MM.1S (cell line): ENCODE measurements at places on chromosomes 12 and 14.

DNA sequence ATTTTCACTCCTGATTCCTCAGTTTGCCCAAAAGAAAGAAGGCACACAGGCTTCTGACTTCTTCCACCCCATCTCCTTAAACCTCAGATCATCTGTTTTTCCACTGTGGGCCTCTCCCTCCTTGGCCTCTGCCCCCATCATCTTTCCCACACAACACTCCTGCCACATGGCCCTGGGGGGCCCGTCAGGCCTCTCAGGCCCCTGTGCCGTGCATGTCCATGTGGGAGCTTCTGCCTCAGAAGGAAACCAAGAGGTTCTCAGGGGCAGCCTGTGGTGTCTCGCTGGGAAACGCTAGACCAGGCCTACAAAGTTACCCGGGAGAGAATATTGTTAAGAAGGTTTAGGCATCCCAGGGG is 8.0 kb downstream of the KLHL33 start:
- no peak for DNase-seq

- DNase-seq, result no peak
Measured at GRCh38 chr12:79561401-79562132, 129.2 kb downstream of the PAWR start.

- DNase-seq, result no peak
Measured at GRCh38 chr14:95150910-95151309, 6.4 kb downstream of the DICER1 start.

- DNase-seq, result no peak
Measured at GRCh38 chr12:104877103-104877705, 80.9 kb downstream of the SLC41A2 start.

DNA sequence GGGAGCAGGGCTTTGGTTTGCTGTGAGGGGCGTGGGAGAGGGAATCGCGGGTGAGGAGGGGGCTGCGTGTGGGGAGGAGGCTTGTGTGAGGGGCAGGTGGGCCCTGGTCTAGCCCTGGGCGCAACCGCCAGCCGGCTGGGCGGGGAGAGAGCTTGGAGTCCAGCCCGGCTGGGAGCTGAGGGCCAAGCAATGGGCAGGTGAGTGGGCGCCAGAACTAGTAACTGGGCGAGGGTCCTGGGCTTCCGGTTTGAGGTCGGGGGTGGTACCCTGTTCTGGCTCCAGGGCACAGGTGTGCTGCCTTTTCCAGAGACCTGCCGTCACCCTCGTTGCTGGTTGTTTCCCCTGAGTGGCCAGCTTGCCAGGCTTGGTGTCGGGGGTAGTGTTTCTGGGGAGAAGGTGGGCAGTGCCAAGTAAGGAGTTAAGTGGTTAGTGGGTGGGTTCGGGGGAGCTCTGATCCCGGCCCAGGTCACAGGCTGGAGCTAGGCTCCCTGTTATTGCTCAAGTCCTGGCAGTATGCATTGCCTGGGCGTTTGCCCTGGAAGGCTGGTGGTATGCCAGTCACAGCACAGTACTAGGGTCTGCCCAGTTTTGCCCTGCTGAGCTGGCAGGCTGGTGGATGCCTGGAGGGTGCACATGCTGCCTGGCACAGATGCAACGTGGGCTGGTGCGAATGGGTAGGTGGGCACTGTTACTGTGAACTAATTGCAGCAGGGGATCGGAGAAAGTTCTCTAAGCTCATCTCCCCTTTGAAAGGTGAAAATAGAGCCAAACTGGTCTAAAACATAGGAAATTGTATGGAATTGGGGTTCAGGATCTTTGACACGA is 683 bp downstream of the CIPC start:
- no peak for DNase-seq

- peak; percentile 74 for DNase-seq
Measured at GRCh38 chr12:32902287-32902997, 5.9 kb upstream of the PKP2 start.

GRCh38 chr12:98224584-98225221 is 290.7 kb upstream of the TMPO start:
- DNase-seq, result peak; percentile 84

GRCh38 chr12:68915055-68915454 is 17.9 kb downstream of the CPM start:
- no peak for DNase-seq

GRCh38 chr12:29672580-29672979 is 111.2 kb downstream of the TMTC1 start:
- no peak for DNase-seq

DNA sequence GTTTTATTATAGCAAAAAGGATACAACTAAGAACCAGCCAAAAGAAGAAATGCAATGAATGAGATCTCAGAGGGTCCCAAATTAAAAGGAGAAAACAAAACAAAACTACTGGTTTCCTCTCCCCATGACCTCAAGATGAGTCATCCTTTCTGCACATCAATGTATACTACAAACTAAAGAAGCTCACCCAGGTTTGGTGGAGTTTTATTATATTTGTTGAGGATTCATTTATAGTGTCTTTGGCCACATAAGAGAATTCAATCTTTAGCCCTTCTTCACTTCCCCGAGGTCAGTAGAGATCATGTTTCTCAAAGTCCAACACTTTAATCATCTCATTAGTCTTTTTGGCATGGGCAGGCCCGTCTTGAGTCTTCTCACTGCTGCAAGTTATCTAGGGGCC is 210.6 kb downstream of the SLC6A15 start:
- no peak for DNase-seq

DNA sequence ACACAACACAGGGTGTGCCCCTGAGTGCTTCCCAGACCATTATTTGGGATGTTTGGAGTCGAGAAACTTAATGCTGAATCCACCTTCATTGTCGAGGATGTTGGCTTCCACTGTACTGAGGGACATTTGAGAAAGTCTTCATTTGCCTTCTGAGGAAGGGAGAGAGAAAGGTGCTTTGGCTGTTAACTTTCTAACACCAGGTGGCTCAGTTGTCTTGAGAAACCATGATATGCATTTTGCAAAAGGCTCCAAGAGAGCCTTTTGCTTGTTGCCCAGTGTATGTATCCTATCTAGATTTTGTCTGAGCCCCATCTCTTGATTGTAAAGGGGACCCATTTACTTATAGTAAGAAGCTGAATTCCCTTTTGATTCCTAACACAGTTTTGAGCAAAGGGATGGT is 28.6 kb upstream of the NRXN3 start:
- DNase-seq, result no peak

DNA sequence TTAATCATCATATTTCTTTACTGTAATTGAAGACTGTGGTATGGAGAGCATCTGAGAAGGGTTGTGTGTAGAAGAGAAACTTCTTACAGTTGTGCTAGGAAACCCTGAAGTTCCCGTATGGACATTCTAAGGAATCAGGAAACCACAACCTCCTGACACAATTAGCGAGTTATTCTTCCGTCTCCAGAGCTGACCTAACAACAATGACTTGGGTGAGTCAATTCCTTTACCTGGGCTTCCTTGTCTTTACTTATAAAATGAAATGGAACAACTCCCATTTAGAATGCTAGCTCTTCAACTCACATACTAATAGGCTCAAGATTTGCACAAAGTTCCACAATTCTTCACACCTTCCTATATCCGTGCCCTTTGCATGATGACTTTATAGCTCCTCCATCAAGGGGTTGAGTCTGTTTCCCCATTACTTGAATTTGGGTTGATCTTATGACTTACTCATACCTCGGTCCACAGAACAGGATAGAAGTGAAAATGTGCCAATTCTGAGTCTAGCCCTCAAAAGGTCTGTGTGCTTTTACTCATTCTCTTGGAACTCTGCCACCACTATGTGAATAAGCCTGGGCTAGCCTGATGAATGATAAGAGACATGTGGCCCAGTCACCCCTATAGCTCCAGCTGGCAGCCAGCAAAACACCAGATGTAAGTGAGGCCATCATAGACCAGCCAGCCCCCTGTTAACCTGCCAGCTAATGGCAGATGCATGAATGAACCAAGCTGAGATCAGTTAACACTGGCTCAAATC is 459.4 kb downstream of the ETNK1 start:
- no peak for DNase-seq

- DNase-seq, result no peak
Measured at GRCh38 chr12:7907009-7907408, 29.0 kb downstream of the SLC2A3 start.

DNA sequence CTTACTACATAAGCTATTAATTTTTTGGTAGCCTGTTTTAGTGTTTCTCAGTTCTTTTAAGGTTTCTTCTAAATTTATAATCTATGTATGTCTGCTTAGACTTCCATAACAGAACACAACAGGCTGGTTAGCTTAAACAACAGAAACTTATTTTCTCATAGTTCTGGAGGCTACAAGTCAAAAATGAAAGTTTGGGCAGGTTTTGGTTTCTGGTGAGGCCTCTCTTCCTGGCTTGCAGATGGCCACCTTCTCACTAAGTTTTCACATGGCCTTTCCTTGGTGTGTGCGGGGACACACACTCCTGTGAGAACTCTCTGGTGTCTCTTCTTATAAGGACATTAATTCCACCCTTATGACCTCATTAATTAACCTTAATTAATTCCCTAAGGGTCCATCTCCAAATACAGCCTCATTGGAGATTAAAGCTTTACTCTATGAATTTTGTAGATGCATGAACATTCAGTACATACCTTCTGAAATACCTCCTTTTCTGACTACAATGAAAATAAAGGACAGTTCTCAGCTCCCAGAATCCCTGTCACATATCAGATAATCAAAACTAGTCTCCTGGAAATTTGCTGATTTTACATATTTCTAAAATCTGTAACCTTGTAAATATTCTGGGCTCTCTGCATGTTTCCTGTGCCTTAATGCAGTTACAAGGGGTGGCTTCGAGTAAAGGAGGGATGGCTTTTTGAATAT is 23.2 kb upstream of the BMAL2 start:
- peak; percentile 85 for DNase-seq

GRCh38 chr12:109302358-109302757 is 6.7 kb downstream of the FOXN4 start:
- peak; percentile 36 for DNase-seq

DNA sequence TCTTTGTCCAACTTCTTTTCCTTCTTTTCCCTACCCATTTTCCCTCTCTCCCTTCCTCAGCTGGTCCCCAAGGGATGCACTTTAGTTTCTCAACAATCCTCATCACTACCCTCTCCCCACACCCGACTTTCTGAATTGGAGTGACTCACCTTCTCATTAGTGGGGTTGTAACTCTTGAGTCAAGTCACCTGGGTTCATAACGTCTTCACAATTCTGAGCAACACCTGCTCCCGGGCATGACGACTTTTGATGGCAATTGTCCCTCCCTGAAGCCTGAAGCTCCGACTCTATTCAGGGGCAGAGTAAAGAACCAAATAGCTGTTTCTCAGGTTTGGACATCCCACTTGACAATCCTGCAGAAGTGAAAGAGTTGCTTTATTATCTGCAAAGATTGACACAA is 82.7 kb upstream of the OTX2 start:
- DNase-seq, result peak; percentile 51

- DNase-seq, result no peak
Measured at GRCh38 chr14:104442107-104442551, 137.4 kb upstream of the C14orf180 start.

DNA sequence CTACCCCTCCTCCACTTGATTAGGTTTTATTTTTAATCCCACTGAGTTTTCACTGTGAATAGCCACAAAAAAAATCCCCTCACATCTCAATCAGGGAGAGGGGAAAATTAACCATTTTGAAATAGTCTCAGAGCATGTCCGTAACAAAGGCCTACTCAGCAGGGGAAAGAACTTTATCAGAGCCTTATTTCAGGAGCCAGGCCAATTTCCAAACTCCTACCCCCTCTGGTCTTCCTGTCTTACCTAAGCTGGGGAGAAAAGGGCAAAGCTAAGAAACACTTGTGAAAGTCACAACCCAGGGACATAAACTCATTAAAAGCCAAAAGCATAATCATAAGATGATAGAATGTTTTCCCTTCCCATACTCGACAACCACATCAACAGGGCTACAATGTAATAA is 260.3 kb upstream of the DIO3 start:
- no peak for DNase-seq

GRCh38 chr12:6292606-6293005 is 17.9 kb upstream of the PLEKHG6 start:
- DNase-seq, result no peak

- DNase-seq, result no peak
Measured at GRCh38 chr12:121802485-121802842, 1.3 kb upstream of the SETD1B start.

- no peak for DNase-seq
Measured at GRCh38 chr12:131223791-131224225, 270.1 kb downstream of the ADGRD1 start.

GRCh38 chr12:98256830-98257229 is 258.6 kb upstream of the TMPO start:
- DNase-seq, result no peak

DNA sequence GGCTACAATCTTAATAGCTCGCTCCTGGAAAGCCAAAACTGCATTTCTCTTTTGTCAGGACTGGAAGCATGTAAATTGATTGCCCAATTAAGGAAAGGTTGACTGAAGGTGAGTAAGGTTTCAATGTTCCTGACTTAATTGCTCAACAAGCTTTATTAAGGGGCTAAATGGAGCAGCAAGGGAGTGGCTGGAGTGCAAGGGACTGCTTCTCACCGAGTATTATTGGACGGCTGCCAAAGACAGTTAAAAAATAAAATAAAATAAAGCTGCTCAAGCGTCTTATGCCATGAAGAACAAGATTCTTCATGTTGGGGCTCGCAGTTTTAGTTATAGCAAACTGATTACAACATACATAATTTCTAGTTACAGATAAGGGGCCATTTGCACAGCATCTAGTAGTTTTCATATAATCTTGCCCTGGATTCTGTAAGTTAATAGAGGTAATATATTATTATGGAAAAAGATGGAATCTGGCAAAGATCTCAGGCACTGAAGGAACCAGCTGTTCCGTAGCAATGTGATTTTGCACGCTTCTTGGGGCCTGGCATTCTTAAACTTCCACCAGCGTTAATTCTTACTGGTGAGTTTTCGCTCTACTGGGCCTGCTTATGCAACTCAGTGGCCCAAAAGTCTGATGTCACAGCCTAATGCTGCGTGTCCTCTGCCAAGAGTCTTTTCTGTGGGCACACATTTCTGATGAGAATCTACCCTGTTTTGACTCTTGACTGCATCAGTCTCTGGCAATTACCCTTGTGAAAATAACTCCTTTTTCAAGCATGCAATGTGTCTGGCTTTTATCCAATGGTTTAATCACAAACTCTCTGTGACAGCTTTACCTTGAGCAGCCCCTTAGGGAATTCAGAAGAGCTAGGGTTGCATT is 108.5 kb downstream of the SLC38A1 start:
- no peak for DNase-seq

DNA sequence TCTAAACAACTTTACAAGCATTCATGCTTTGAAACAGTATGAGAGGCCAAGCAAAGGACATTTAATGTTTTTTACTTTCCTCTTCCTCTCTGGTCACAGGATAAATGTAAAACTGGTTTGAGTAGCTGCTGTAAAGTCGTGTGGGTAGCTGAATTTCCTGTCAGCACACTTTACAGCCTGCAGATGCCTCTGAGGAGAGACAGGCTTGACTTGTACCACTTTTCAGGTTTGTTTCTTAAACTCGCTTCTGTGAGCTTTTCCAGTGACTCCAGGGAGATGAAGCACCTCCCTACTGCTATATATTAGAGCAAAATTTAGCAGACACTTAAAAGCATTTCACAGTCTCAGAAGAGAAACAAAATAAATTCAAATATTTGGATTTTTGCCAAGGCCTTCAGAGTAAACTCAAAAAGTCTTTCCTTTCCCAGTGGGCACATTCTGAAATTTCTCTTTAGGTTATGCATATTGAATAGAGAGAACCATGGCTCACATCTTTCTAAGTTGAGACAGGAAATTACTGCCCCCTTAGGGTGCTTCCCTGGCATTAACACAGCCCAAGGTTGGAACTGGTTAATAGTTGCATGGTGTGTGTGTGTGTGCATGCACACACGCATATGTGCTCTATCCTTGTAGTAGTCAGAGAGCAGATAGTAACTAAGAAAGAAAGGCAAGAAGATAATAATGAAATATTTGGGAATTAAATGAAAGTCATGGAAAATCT is 557.3 kb upstream of the MIS18BP1 start:
- DNase-seq, result peak; percentile 10
